ELF-1 (cell line): ENCODE measurements at places on chromosomes 5 and 9.

DNA sequence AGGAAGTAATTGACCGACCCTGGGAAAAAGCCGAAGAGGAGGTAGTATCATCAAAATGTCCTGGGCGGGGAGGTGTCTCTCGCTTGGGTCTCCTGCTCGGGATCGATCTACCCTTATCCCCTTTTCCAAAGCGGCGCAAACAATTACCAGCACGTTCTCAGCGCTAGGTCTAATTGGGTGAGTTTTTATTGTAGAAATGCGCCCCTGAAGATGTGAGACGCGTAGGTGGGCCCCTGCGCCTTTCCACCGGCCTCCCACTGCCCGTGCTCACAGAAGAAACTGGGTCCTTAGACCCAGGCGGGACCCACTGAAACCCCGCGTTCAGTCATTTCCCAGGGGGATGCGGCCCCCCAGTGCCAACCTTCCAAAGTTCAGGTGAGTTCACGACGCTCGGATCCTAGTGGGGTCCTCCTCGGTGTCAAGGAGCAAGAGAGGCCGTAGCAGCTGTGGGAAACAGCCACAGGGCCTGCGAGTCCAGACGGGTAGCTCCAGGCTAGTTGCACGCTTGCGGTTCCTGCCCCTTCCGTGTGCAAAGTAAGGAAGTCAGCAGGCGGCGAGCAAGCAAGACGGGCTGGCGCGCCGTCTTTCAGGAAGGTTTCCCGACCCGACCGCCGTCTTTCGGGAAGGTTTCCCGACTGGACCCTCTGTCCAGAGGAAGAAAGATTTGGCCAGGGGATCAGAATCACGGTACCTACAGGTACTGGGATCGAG is 1.5 kb downstream of the SMIM32 start:
- DNase-seq = peak; percentile 73

DNA sequence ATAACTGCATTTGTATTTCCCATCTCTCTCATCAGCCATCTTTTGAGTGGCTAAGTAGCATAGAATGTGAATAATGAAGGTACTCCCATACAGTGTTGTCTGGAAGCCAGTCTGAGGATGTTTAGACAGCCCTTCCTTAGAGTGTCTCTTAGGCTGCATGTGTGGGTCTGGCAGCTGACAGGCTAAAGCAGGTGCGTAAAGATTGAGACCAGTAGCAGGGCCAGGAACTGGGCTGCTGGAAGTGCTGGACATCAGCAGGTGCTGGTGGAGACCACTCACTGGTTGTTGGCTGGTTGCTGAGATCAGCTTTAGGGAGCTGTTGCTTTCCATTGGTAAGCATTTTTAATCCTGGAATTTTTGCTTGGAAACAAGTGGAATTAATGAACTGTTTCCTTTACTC is 197.5 kb downstream of the PCSK5 start:
- DNase-seq = no peak

GRCh38 chr9:130172858-130173665 is 858 bp downstream of the NCS1 start:
- DNase-seq = peak; percentile 46

GRCh38 chr5:112125903-112126302 is 293.2 kb downstream of the EPB41L4A start:
- DNase-seq = no peak

- DNase-seq = no peak
These were observed 11.5 kb downstream of the PTAR1 start for GRCh38 chr9:69748304-69748703.

DNA sequence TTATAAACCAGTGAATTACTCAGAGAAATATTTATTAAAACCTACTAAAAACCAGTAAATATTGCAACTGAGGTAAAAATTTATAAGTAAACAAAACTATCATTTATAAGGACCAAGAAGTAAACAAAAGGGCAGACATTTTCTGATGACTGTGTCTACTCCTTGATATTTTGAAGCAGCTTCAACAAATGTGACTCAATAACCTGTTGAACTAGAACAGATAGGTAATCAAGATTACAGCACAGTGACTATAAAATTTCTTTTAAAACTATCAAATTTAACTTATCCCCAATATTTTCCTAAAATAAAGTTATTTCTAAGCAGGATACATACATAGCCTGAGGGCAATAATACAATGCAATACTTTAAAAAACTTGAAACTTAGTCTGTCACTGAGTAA is 12.8 kb downstream of the ANKRA2 start:
- DNase-seq = no peak

DNA sequence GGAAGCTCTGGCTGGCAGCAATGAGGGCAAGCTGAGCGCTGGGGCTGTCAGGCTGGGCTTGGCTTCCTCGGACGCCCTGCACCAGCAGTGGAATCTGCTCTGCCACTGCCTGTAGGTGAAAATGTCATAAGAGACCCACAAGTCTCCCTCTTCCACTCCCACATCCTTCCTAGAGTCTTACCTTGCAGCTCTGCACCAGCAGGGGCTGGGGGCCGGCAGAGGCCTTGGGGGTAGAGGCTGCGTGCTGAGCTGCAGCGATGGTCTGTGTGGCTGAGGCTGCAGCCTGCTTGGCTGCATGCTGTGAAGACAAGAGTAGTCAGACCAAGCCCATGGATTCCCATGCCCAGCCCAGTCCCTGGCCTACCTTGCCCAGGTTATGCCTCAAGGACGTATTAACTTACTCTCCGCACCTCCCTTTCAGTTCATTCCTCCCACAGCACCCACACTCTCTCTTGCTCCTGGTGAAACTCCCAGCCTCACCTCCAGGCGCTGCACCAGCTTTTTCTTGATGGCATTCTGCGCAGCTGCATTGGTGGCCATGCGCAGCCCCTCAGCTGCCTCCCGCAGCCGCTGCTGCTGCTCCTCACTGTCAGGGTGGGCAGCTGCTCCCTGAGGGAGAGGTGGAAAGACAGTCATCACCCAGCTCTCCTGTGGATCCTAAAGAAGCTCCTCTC is 17.3 kb downstream of the TLN1 start:
- DNase-seq = no peak

DNA sequence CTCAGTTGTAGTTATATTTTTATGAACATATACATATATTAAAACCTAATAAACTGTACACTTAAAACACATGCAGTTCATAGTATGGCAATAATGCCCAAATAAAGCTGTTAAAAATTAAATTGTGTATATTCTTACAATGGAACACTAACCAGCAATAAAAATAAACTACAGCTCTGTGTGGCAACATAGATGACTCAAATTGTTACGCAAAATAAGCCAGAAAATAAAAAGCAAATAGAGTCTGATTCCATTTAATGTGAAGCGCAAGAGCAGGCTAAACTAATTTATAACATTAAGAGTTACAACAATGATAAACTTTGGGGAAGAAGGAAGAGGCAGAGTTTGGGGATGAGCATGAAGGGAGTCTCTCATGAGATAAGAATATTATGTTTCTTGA is 597.3 kb downstream of the TLE1 start:
- no peak for DNase-seq

GRCh38 chr5:138448481-138449398 is 9.9 kb downstream of the REEP2 start:
- no peak for DNase-seq

GRCh38 chr5:107564931-107565372 is 105.8 kb downstream of the EFNA5 start:
- DNase-seq = no peak

DNA sequence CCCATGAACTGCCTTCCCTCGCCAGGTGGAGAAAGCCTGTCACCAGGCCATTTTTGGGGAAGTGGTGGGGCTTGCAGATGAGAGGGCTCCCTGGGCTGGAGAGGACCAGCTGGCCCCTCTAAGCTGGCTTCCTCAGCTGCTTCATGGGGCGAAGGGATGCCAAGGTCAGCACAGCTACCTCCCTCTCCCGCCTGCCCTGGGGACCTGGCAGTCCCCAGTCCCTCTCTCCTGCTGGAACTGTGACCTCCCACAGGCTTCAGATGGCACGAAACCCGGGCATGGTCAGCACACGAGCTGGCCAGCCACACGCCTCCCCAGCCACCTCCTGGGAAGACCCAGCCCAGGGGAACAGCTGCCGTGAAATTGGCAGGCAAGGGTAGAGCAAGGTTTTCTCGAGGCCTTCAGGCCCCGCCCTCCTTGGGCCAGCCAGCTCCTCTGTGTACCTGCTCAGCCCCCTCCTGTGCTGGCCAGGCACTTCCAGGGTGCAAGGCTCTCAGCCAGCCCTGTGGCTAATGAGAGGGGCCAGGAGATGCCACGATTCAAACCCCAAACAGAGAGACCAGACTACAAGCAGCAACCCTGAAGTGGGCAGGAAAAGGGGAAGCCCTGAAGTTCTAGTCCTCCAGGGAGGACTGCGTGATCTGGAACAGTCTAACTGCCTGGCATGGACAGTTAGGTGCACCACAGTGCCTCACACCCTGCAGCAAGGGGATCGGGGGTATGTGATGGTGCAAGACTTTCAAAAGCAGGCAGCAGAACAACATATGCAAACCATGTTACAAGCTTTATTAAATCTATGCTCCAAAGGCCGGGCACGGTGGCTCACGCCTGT is 12.9 kb downstream of the PLPP7 start:
- no peak for DNase-seq

- DNase-seq = no peak
These were observed 320.2 kb upstream of the NREP start for GRCh38 chr5:112077180-112077579.

DNA sequence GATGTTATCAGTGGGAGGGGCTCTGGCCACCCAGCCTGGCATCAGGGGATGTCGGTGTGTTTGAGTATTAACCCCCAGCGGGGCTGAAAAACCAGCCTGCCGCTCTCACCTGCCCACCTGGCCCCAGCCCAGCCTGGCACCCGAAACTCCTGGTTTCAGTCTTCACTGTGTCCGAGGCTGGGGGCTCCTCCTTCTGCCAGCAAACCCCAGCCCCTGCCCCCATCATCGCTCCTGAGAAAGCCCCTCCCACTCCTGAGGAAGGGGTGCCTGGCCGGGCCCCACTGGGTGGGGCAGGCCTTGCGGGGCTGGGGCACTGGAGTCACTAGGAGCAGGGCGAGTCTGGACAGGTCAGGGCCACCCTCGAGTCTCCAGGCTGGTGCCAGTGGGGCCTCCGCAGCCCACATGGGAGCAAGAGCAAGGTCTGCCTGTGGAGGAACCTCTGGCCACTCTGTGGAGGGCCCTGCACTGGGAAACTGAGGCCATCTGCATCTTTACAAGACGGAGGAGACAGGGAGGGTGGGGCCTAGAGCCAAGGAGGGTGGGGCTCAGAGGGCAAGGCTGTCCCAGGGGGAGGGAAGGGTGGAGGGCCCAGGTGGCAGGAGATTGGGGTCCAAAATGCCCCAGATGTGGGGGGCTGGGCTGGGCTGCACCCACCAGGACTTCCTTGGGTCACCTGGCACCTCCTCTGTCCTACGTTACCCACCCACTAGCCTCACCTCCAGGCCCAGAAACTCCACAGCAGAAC is 51.5 kb upstream of the NOTCH1 start:
- no peak for DNase-seq

DNA sequence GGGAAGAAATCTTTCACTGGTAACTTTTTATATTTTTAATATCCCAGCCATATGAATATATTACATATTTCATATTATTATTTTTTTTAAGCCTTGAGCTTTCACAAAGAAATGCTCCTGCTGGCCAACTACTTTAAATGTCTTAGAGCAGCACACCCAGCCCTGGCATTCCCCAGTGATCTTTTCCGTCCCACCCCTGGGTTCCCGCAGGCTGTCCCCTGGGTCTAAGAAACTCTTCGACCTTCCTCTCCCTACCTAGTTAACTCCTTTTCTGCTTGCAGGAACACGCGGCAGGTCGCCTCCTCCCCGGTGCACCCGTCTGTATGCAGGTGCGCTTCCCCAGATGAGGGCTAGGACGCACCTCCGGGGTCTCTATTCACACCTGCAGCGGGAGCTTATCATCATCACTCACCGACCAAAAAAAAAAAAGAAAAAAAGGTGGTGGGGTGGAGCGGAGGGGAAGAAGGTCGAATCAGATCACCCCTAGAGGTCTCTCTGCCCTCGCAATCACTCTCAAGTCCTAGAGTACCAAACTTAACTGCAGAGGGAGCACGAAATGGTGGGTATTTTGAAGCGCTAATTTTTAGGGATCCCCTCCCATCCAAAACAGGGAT is 696 bp downstream of the ZFP62 start:
- peak; percentile 83 for DNase-seq

GRCh38 chr9:3863111-3863528 is 337.3 kb upstream of the RFX3 start:
- no peak for DNase-seq

DNA sequence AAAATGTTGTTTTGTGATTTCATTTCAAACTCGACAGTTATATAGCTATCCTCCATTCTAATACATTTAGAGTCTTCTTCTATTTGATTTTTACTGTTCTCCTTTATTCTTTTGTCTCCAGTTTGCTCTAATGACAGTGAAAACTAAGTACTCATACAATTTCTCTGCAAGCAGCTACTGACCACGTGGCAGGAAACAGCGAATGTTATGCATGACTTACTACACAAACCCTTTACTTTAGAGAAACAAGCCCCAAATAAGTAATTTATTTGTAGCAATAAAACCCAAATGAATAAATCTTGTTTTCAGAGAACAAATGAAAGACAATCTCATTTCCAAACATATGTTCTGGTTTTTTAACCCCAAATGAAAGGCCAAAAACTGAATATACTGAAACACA is 41.9 kb downstream of the CDH6 start:
- DNase-seq = no peak

DNA sequence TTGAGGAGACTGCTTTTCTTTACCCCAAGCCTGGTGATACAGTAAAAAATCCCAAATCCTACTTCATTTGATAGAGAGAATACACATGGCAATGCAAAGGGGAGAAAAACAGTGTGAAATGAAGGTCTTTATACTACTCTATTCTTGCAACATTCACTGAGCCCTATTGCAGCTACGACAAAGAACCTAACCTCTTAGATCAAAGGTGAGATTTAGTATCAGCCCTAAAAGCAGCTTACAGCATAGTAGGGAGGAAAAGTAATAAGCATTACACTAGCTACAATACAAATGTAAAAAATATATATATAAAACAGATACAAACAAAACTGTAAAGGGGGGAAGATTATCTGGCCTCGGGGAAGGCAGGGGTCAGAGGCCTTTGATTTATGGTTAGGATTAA is 147.1 kb downstream of the MAPKAP1 start:
- no peak for DNase-seq

DNA sequence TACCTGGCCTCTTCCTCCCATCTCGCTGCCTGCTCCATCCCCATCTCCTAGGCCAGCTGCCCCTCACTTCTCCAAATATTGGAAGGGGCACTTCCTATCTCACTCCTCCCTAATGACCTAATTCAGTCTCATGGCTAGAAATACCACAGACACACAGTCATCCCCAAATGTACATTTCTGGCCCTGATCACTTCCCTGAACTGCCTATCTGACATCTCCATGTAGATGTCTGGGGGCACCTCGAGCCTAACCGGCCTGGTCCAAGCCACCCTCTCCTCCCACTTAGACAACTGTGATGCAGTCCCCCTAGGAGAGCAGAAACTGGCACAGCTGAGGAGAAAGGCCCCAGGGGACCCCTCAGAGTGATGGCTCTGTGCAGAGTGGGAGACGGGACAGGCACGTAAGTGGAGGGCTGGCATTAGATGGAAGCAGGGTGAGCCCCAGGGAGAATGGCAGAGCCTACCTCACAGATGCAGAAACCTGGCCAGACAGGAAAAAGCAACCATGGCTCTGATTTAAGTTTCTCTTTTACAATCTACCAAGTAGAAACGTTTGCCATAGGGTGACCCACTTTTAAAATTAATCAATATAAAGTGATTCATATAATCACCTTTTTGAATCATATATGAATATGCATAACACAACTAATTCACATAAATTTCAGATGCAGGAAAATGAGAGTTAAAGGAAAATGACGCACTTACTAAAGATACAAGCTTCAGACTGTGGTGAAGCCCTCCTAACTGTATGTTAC is 22.1 kb downstream of the CAMSAP1 start:
- no peak for DNase-seq
